A549 treated with CORT108297 at 1 μM for 4 hours (cell line): ENCODE measurements at places on chromosomes 16 and 17. TPM values are rescaled to one million over a fixed set of nuclear protein-coding genes. Genes with fewer than 3 reads are reported as not detected.

The NPIPB2 gene
- 2.3 to 4.7 TPM (median 3.9 TPM) in 5 replicates for total RNA-seq

The TOX3 gene
- total RNA-seq: 0.21 to 0.38 TPM (median 0.31 TPM) in 5 replicates

The MT3 gene
- 0.28 to 0.43 TPM in 2 of 5 replicates, not detected in the others for total RNA-seq

The LRRC75A gene
- total RNA-seq: 0.92 to 1.3 TPM (median 1.0 TPM) in 5 replicates

The HBZ gene
- 0.14 TPM in 1 of 5 replicates, not detected in the others for total RNA-seq

The TEX14 gene
- total RNA-seq: 0.07 to 0.16 TPM (median 0.15 TPM) in 5 replicates

The MRM1 gene
- 14.1 to 20.5 TPM (median 19.6 TPM) in 5 replicates for total RNA-seq

The CACNG4 gene
- 8.8 to 13.9 TPM (median 11.8 TPM) in 5 replicates for total RNA-seq

The GPATCH8 gene
- 17.1 to 22.9 TPM (median 21.7 TPM) in 5 replicates for total RNA-seq

The SPAG5 gene
- 69.8 to 83.9 TPM (median 78.3 TPM) in 5 replicates for total RNA-seq

The BAHCC1 gene
- 8.4 to 15.2 TPM (median 13.6 TPM) in 5 replicates for total RNA-seq

The AURKB gene
- total RNA-seq: 156 to 178 TPM (median 158 TPM) in 5 replicates

The PRAC1 gene
- not detected in 5 replicates for total RNA-seq

The HOXB1 gene
- total RNA-seq: not detected in 5 replicates

The SEPTIN12 gene
- total RNA-seq: 0.16 TPM in 1 of 5 replicates, not detected in the others

The CDC42EP4 gene
- total RNA-seq: 59.6 to 77.9 TPM (median 74.8 TPM) in 5 replicates
